Activated gamma-delta T cell treated with Interleukin-2 at 50 U/mL for 16 hours (primary cell): ENCODE measurements at places on chromosomes 3 and 15.
A peak's percentile ranks its signal among the peaks of the same experiment; 100 is the strongest.

DNA sequence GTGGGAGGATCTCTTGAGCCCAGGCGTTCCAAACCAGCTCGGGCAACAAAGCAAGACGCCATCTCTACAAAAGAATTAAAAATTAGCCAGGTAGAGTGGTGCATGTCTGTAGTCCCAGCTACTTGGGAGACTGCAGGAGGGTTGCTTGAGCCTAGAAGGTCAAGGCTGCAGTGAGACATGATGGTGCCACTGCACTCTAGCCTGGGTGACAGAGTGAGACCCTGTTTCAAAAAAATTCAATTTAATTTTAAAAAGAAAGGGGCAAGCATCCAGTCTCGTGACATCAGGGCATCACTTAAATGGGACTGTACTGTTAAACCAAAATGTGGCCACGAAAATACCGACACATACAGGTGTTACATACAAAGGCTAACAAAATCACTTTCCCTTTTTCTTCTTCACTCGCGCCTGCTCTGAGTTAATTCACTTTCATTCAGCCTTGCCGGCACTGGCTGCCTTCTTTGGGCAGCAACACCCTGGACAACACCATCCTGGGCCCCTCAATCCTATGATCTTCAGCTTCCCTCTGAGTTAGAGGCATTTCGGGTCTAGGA lies 121.7 kb downstream of the LIPC start:
- DNase-seq: no peak

GRCh38 chr3:115913069-115913686 lies 289.9 kb downstream of the GAP43 start:
- no peak for DNase-seq

- DNase-seq: no peak
These were observed 28.4 kb downstream of the SMAD6 start for GRCh38 chr15:66730168-66731021.

GRCh38 chr3:152885076-152885475 lies 50.1 kb downstream of the P2RY1 start:
- no peak for DNase-seq

DNA sequence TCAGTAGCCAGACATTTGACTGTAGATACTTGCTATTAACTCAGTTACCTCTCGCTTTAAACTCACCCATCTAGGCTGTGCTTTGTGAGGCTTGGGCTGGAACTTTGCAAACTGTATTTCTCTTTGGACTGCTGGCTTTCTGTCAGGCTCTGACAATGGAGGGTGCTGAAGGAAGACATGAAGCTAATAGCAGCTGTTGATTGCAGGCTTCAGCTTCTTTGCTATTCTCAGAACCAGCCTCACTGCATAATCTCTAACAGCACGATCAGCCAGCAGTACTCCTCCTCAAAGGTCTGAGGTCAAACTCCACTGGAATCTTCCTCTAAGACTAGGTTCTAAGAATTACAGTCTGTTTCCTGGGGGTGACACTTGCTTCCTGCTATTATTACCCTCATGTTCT lies 295.6 kb downstream of the ZBBX start:
- no peak for DNase-seq

DNA sequence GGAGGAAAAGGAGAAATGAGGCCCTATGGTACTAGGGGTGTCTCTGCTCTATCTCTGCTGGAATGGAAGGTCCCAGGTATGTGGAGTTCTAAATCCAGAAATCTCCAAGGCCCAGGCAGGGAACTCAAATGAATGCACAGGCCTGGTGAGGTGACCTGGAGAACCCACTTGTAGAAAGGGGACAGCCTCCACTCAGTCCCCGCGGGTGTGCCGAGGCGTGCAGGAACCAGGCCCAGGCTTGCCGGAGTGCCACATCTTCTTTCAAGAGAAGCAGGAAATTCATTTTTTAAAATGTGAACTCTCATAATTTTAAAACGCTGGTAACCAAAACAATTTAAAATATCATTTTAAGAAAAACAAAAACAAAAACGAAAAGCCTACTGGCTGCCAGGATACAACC lies 32.2 kb upstream of the ADCY5 start:
- no peak for DNase-seq

GRCh38 chr3:47225310-47225906 lies 57.2 kb downstream of the KIF9 start:
- no peak for DNase-seq

GRCh38 chr15:100337096-100338044 lies 4.4 kb downstream of the ADAMTS17 start:
- no peak for DNase-seq

- DNase-seq: no peak
These were observed 36.2 kb upstream of the PRR20G start for GRCh38 chr3:127324076-127324475.

- no peak for DNase-seq
These were observed 30.2 kb upstream of the IREB2 start for GRCh38 chr15:78407608-78408354.

DNA sequence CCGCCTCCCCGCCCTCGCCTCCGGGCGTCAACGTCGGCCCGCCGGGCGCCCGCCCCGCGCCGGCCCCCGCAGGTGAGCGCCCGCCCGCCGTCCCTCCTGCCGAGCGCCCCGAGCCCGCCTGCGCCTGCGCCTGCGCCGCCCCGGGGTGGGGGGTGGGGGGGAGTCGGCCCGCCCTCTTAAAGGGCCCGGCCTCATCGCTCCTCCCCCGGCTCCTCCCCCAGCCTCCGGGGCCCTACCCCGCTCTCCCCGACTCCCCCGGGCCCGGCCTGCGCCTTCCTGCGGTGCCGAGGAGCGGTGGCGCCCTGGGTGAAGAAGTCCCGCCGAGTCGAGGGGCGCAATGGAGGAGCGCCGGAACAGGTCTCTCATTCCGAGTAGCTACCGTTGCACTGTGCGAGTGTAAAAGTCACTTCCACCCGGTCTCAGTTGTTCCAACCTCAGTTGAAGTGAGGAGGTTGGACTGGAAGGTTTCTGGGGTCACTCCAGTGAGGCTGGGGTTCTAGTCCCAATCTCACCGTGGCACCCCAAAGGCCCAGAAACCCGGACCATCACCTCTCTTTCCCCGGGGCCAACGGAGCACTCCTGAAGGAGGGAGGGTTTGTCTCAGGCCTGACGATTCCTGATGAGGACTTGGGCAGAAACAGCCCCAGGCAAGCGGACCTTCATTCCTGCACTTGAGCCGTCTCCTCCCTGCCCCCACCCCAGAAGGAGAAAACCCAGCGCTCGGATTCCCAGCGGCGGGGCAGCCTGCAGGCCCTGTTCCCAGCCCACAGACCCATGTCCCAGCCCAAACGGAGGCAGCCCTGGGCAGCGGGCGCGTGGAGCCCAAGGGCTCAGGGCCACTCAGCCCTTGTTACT lies 1.5 kb upstream of the TNK2 start:
- DNase-seq: peak; percentile 90

GRCh38 chr3:42706721-42707619 lies 4.4 kb upstream of the HHATL start:
- DNase-seq: no peak

DNA sequence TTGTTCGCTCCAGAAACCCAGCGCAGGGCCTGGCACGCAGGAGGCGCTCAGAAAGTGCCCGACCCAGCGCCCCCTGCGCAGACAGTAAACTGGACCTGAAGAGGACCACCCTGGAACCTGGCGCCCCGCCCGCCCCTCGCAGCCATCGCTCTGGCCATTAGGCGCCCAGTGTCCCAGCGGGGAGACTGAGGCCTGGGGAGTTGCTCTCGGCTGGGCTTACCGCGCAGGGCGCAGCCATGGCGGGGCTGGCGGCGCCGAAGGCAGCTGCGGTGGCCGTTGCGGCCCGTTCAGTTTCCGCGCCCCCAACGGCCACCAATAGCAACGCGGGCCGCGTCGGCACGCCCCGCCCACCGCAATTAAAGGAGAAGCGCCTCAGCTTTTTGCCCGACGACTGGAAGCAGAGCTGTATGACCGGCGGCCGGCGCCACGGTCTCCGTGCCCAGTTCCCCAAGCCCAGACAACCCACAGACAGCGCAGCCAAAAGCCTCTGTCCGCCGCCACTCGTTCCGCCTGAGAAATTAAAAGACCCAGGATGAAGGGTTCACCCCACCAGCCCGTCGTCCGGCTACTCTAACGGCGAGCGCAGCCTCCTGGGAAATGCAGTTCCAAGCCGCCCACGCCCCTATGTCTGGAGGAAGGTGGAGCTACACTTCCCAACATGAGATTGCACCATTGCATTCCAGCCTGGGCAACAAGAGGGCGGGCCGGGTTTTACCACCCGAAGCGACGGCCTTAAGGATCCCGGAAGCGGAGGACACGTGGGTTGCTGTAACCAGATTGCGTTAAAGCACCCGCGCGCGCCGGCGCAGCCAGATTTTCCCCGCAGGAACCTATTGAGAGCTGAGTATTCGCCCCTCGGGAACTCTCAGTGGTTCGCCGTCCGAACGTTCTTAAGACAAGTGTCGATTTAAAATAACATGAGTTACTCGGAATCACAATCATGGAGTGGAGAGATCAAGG lies at the start of gene POC1A:
POC1A (minus strand) TSS at position 289 of the 960 bp plus-strand sequence; CDS start at position 238, 51 bp downstream.
- peak; percentile 80 for DNase-seq

DNA sequence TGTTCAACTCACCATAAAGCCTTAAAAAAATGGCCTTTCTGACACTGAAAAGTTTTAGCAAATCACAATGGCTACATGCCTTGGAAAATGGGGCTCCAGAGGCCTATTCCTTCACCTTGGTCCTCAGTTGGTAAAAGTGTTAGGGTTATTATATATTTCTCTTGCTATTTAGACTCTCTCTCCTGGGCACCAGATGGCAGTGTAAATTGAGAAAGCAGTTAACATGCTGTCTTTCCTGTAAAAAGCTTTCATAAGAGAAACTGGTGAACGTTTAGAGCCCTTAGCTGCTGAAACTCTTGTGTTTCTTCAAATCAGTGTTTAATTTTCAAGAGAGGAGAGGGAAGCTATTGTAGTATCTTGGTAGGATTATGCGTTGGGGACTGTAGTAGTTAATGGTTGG lies 89.9 kb downstream of the LRTM1 start:
- no peak for DNase-seq

DNA sequence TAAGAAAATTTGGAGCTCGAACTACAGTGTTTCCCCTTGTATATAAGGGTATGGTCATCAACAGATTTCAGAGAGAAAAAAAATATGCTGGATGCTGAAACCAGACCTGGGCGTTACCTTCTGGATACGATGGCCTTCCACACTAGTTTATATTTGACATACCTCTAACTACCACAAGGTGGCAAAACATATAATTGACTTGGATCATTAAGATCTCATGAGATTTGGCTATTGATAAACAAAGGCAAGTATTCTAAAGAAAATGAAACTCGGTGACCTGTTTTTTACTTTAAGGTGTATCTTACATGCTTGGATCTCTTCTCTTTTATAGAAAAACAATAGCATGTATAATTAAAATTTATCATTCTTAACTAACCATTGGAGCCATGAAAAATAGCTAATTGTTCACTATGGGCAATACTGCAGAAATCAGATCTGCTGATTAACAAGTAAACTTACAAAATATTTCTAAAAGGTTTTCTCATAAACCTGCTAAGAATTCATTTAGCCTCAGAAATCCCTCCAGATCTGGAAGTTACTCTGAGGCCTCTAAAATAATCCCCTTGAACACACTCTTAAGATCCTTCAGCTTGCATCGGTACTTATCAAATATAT lies 300.6 kb upstream of the KCNH8 start:
- no peak for DNase-seq

GRCh38 chr3:66386925-66387650 lies 113.7 kb downstream of the LRIG1 start:
- no peak for DNase-seq

DNA sequence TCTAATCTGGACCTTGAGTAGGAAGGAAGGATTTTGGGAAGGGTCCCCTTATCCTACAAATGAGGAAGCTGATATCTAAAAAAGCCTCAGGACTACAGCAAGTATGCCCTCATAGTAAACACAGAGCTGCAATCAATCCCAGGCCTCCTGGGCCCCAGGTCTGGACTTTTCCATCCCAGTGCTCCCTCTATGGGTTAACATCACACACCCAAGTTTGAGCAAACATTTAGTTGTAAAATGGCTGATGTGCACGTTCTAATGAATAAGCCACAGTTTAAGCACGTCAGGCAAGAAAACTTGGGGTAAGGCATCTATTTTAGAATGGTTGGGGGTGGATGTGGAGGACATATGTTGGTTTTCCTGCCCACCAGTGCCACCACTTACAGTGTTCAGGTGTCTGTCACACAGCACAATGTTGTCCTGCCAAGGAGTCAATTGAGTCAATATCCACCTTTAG lies 44.3 kb upstream of the UBE2E1 start:
- no peak for DNase-seq

DNA sequence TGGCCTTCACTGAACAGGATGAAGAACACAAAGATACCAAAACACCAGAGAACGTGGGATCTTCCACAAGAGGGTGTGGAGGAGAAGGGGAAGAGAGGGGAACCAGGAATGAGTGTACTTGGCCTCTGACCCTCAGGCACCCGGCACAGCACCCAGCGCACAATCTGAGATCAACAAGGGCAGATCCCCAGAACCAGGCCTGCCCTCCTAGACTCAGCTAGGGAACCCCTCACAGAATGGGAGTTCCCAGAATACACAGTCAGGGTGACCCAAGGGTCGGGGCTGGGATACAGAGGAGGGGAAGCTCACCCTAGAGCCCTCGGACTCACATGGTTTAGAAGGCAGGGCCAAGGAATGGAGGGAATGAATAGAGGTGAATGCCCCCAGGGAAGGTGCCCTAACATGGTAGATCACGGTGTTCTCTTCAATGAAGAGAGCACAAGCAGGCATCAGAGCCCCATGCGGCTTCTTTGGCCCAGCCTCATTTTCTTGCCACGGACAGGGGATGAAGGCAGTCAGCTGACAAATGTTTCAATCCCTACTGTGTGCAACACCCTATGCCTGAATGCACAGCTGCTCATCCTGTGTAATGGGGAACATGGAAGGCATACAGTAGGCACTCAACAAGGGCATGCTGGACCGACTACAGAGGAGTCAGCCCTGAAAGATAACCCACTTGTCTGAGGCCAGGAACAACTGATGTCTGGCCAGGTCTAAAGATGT lies 13.1 kb downstream of the BMF start:
- DNase-seq: no peak

DNA sequence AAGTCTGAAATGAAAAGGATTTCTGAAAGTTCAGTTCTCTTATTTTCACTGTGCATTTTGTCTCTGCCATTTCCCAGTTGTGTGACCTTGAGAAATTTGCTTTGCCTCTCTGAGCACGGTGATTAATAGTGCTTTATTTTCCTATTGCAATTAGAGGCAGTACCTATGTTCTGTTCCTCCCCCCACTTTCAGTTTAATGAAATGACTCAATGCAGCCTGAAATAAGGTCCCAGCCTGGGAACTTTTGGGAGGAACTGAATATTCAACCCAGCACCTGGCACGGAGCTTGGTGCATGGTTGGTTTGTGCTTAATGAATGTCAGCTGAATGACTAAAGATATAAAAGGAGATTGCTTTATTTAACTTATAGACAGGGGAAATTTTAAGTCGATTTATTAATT lies 352.6 kb downstream of the PDCD6IP start:
- DNase-seq: no peak

GRCh38 chr3:129688271-129688895 lies 81.9 kb upstream of the PLXND1 start:
- DNase-seq: no peak

GRCh38 chr15:81050805-81051204 lies 50.1 kb downstream of the TLNRD1 start:
- no peak for DNase-seq

- no peak for DNase-seq
These were observed 35.6 kb upstream of the TLE3 start for GRCh38 chr15:70133296-70133695.

GRCh38 chr3:80238606-80239005 lies 470.8 kb upstream of the ROBO1 start:
- no peak for DNase-seq

GRCh38 chr3:55690177-55690576 lies 203.1 kb upstream of the WNT5A start:
- DNase-seq: no peak
